GM12891 (cell line): ENCODE measurements at places on chromosomes 11 and 22.

GRCh38 chr22:42261296-42261695 is 9.2 kb downstream of the TCF20 start:
- no peak for DNase-seq

DNA sequence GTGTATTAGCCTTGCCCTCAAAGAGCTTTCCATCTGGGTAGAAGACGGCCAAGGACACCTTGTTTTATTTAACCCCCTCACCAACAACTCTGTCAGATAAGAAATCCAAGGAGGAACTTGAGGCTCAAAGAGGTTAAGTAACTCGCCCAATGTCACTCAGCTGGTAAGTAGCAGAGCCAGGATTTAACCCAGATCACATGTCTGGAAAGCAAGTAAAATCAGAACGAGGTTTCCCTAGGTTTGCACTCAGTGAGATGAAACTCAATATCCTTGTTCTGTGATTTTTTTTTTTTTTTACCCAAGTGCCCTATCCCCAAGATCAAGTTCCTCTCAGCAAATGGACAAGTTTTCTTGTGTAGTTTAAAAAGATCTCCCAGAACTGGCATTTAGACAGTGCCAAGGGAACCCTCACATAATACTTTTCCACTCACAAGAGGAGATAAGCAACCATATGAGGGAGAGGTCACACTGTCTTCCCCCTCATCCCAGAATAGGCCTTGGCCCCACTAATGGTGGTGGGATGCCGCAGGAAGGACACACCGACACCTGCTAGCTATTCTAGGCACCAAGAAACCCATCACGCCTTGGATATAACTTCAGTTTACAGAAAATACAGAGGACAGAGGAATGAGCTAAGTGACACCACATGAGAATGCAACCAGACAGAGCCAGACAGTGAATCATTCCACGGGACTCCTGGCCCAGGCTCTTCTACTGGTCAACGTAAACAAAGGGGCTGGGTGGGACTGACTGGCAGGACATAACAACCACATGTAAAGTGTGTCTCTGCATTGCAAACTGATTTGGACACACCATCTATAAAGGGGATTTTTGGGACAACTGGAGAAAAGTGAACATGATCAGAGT is 8.6 kb upstream of the ARAP1 start:
- DNase-seq = no peak

- DNase-seq = no peak
Observed at GRCh38 chr11:90629229-90629806, 406.5 kb upstream of the CHORDC1 start.

DNA sequence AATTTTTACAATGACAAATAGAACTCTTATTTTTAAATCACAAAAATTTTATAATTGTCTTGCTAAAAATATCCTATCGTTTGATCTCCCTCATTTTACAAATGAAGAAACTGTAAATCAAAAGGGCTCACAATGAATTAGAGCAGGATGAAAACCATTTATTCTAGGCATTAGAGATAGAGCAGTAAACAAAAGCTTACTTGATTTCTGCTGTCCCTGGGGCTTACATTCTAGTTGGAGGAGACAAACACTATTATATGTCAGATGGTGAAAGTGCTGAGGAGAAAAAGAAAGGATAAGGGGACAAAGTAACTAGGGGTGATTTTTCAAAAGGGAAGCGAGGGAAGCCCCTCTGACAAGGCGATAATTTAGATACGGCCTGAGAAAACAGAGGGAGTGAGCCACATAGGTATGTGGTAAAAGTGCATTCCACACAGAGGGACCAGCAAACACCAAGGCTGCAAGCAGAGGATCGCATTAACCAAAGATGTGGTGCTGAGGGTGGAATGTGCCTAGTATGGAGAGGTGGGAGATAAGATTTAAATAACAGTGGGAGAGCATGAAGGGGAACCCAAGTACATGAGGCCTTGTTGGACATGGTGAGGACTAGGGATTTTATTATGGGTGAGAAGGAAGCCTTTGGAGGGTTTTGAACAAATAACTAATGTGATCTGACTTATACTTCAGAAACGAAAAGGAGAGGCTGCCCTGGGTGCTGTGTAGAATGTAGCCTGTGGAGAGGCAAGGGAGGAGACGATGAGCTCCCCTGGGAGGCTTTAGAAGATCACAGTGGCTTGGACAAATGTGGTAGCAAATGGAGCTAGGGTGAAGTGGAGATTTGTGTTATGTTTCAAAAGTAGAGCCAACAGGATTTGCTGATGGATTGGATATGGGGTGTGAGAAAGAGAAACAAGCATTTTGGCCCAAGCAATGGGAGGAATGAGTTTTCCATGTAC is 62.1 kb downstream of the PDHX start:
- no peak for DNase-seq

DNA sequence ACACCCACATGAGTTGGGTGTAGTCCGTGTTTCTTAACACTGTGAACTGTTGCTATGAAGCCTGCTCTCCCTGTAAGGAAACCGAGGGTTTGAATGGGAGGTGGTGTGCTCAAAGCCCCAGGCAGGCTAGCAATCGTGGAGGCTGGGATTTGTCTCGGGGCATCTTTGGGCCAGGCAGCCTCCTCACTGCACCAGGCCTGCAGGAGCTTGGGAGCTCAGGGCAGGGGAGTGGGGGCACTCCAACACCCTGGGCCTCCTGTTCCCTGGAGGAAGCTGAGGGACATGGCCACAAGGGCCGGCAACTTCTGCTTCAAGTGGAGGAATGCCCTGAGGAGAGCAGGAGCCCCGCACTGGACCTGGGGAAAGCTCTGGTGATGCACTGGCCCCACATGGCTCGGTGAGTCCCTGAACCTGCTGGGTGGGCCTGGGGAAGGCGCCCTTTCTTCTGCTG is 164.7 kb upstream of the B3GAT1 start:
- DNase-seq = no peak

DNA sequence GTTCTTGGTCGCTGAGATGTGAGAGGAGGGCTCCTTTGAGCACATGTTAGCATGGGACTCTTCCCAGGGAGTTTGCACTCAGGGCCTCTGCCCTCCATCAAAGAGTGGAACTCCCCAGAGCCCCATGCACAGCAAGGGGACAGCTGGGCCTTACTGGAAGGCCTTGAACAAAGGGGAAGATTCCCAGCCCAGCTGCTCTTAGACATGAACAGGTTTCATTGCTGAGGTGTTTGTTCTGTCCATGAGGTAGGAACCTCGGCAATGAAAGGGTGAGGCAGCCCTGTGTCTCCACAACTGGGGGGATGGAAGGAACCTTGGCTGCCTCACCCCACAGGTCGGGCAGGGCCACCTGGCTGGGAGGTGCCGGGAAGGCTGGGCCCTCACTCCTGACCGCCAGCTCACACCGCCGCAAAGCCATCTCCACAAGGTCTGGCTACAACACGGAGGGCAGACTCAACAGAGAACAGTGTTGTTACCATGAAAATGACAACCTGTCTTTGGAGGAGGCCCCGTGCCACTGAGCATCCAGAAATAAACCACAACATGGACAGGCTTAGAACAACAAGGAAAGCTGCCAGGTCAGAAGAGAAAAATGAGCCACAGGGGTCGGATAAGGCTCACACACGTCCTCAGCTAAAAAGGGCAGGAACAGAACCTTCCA is 3.2 kb downstream of the DERL3 start:
- no peak for DNase-seq

- no peak for DNase-seq
Observed at GRCh38 chr11:94546886-94547285, 3.2 kb downstream of the FUT4 start.

DNA sequence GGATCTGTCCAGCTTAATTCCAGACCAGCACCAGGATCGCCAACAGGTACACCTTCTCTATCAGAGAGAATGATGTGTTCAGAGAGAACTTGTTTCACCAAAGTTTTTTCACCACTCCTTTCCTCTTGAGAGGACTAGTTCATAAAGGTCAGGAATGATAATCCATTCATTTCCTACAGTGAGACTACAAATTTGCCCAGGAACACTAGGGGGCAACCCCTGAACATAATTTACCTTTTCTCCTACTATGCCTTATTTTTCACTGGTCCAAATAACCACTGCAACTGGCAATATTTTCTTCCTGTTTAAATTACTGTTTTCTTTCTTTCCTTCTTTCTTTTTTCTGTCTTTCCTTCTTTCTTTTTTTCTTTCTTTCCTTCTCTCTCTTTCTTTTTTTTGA is 22.5 kb downstream of the CAVIN3 start:
- no peak for DNase-seq

- DNase-seq = no peak
Observed at GRCh38 chr11:46364056-46364455, 16.8 kb downstream of the DGKZ start.

DNA sequence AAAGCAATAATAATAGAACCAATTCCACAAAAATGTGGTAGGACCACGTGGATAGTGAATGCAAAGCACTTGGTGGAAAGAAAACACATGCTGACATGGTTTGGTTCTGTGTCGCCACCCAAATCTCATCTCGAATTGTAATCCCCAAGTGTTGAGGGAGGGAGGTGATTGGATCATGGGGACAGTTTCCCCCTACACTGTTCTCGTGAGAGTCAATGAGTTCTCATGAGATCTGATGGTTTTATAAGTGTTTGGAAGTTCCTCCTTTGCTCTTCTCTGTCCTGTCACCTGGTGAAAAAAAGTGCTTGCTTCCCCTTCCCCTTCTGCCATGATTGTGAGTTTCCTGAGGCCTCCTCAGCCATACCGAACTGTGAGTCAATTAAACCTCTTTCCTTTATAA is 421.9 kb upstream of the CADM1 start:
- no peak for DNase-seq

- DNase-seq = no peak
Observed at GRCh38 chr11:3902441-3902840, 47.0 kb downstream of the STIM1 start.

- no peak for DNase-seq
Observed at GRCh38 chr11:9525116-9525515, 48.4 kb upstream of the WEE1 start.

DNA sequence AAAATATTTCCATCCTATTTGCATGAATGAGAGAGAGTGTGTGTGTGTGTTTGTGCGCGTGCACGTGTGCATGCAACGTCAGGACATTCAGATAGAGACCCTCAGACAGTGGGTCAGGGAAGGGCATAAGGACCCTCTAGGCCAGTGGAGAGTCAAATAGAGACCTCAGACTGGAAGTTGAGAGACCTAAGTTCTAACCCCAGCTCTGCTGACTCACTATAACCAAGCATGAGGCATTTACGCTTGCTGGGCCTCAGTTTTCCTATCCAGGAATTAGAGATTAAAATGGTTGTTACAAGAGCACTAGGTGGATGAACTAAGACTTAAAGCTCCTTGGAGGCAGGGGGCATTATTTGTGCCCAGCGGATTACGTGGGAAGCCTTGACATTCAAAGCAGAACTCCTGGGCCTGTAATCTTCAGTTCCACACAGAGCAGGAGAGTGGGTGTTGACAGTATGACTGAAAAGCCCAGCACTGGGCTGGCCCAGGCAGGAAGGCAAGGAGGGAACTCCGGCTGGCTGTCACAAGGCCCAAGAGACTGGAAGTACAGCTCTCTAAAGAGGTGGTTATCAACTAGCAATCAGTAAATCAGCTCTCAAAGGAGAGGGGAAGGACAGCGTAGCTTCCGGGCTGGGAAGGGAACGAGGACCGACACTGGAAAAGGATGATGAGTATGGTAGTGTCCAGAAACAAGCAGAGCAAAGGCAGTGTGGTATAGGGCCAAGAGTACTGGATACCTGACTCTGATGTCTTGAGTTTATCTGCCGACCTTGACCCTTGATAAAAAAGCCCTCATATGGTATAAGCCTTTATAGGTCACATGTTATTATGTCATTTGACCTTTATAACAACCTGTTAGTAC is 9.2 kb downstream of the RHOG start:
- DNase-seq = no peak

DNA sequence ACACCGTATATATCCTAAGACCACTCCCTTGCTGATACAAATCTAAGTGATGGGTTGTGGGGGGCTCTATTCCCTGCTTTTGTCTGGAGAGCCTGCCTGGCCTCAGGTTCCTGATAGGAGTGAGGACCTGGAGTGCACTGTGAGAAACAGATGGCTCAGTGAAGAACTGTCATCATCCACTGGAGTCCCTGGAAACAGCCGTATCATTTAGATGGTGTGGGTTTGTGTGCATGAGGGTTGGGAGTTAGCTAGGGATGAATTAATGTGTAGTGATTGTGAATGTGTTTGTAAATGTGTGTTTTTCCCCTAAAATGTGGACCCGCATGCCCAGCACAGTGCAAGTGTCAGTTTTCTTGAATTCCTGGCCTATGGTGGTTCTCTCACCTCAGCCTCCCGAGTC is 111.6 kb downstream of the CRYBB2 start:
- DNase-seq = no peak

DNA sequence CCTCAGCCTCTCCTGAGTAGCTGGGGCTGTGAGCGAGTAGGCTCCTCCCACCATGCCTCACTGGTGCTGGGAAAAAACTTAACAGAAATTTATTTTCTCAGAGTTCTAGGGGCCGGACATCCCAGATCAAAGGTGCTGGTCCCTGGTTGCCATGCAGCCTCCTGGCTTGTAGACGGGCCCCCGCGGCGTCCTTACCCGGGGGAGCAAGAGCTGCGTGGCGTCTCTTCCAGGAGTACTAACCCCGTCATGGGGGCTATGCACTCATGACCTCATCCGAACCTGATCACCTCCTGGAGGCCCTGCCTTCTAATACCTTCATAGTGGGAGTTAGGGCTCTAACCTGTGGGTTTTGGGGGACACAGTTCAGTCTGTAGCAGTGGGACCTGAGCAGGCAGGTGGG is 2.6 kb downstream of the TRABD start:
- no peak for DNase-seq

DNA sequence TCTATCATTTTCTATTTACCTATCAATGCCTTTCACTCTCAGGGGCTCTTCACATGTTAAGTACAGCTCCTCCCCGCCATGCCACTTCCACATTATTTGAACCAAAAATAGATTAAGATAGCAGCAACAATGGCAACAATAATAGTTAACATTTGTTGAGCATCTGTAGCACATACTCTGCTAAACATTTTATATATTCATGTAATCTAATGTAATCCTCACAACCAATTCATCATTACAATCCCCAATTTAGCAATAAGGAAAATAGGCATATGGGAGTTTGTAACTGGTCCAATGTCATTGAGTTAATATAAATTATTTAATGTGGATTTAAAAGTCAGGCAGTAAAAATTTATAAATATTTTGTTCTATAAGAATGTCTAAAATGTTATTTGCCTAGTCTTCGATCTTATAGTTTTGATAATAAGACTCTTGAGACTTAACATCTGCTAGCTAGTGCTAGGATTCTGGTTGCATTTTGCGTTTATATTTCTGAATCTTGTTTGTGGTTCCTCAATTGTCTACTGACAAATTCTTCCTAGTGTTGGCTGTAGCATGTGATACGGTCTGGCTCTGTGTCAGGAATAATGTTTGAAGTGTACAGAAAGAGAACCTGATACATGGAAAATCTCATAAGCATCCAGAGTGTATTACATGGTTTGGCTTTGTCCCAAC is 621.5 kb upstream of the LUZP2 start:
- no peak for DNase-seq

GRCh38 chr22:50084080-50084477 is 1.1 kb downstream of the MLC1 start:
- no peak for DNase-seq
